Stimulated activated CD4-positive, alpha-beta T cell treated with anti-CD3 and anti-CD28 coated beads, Interleukin-15, amount 100 ng/mL, for 1 hour (primary cell): ENCODE measurements at places on chromosomes 11 and 22.

DNA sequence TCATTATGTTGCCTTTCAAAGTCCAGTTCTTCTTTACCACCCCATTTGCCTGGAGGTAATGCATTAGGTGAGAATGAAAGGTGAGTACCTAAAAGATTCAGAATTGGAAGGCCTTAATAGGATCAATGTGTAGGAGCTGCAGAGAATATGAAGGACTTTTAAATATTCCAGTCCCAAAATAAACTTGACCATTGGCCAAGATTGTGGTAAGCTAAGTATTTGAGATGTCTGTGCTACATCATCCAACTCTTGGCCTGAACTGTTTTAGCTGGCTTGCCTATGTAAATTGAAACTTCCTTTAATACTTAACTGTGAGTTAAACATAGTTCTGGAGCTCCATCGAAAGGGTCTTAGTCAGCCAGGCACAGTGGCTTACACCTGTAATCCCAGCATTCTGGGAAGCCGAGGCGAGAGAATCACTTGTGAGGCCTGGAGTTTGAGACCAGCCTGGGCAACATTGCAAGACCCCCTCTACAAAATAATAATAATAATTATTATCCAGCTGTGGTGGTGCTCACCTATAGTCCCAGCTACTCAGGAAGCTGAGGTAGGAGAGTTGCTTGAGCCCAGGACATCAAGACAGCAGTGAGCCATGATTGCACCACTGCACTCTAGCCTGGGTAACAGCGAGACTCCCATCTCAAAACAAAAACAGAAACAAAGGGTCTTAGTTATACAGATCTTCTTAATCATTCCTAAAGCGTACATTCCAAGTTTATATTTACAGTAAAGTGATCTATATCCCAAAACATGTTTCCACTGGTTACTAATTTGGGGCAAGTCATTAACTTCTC, 29.8 kb downstream of the MTMR3 start:
- DNase-seq, result no peak

GRCh38 chr22:23175817-23176644, 4.3 kb upstream of the BCR start:
- DNase-seq, result no peak

GRCh38 chr22:36951746-36952145, 38.3 kb downstream of the CSF2RB start:
- DNase-seq, result no peak

DNA sequence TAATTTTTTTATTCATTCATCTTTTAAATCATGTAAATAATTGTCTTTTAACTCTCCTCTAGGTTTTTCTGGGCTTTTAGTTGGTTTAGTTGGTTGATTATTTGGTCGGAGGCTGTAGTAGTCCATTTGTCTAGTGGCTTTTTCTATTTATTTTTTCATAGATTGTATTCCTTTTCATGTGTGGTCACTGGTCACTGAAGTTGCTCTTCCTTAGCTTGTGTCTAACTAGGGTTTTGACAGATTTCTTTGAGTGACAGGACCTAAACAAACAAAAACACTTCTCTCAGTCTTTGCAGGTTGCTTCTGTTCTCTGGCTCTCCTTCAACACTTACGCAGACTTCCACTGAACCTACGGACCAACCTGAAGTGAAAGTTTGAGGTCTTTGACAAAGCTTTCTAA, 112.6 kb downstream of the EMSY start:
- DNase-seq, result no peak

- DNase-seq, result no peak
Observed at GRCh38 chr11:69874178-69874983, 55.2 kb upstream of the FGF3 start.

GRCh38 chr11:705646-706438, at the start of gene EPS8L2:
Gene EPS8L2, plus strand, starts transcription at chr11:706231. Its CDS starts 3,177 bp downstream, at chr11:709408.
- no peak for DNase-seq

GRCh38 chr22:30204742-30205111, 41.8 kb downstream of the LIF start:
- DNase-seq, result no peak

DNA sequence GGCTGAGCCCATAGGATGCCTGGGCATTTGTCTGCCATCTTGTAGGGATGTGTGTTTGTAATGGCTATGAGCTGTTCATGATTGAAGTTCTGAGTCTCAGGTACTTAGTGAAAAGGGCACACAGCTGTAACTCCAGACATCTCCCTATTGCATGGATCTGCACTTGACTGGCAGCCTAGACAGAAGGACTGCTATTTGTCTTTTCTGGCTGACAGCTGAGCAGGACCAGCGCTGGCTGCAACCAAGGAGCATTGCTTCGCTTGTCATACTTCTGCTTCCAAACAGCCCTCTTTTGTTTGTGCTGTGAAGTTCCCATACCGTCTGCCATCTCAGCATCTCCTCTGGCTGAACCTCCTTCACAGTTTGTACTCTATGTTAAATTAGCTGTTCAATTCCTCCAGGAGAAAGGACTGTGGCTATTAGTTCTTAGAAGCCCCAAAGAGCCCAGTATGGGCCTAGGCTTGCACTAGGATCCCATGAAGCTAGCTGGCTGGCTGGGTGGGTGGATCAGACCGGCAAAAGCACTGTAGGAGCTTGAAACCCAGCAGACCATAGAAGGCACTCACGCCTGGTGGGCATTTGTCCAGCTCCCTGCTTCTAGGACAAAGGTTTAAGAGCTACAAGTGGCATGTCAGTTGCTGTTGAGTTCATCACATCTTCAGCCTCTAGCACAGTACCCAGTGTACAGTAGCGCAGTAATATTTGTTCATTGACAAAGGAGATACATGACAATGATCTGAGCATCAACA, 20.4 kb downstream of the HIRA start:
- DNase-seq, result no peak

DNA sequence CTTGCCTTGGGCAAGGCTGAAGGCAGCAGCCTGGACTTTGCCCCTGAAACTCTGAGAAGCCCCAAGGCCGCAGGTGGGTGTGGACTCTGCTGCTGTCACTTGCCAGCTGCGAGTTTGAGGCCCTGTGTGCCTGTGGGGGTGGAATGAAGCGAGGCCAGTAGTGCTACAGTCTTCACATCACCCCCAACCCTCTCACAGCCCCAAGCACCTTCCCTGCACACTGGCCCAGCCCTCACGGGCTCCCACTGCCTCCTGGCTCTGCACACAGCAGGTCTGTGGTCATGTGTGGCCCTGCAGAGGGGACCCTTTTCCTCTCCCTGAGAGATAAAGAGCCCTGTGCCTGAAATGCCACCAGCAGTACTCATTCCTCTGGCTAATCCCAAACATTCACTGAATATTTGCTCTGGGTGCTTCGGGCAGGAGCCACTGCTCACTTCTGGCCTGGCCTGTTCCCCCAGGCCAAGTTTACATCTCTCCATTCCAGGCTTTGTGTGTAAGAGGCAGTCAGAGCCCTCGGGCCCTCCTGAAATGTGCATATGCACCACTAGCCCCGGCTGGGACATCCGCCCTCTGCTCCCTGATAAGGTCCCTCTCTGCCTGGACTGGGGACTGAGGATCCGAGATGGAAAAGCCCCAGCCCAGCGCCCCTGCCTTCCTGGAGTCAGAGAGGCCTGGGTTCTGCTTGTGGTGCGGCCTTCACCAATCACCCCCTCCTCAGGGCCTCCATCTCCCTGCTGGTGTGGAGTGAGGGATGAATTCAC, 17.7 kb downstream of the MGAT3 start:
- no peak for DNase-seq

DNA sequence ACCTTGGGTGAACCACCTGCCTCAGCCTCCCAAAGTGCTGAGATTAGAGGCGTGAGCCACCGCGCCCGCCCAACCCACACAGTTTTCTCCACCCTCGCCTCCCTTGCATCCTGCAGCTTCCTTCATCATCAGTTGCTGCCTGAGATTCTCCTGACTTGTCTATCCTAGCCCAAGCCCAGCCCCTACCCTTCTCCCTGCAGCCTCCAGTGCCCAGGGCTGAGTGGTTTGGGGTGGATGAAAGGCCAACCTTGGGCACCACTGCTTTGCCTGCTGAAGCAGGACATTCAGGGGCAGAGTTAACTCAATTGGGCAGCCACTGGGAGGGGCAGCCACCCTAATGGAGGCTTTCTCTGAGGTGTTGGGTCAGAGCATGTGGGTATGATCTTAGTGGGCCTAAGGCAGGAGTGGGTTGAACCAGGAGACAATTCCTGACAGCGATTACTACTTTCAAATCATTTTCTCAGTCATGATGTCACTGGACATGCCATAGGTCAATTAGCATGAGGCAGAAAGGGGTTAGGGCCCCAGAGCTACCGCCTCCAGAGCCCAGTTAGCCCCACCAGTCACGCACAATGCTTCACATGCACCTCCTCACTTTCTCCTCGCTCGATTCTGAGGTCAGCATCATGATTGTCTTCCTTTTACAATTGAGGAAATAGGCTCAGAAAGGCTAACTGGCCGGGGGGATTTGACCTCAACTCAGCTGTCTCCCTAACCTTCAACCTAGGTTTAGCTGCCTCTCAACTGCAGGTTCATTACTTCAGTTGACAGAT, 1.0 kb upstream of the FKBP2 start:
- DNase-seq, result no peak

DNA sequence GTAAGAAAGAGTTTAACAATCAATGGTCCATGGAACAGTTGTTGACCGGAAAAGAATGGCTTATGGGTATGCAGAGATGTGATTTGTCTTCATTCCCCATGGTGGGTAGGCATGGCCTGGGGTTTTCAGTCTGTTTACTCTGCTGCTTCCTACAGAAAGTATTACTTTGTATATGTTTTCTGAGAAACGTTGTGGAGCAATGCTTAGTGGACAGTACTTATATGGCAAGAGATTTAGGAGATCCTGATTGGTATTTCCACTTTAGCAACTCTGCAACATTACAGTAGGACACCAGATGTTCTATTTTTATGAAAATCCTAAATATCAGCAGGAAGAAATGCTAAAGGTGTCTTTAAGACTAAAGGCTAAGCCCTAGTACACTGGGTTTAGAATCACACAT, 309.1 kb downstream of the AASDHPPT start:
- DNase-seq, result no peak
